PC-9 (cell line): ENCODE measurements at places on chromosomes 4 and X. TPM values are rescaled to one million over a fixed set of nuclear protein-coding genes. Genes with fewer than 3 reads are reported as not detected.

DNA sequence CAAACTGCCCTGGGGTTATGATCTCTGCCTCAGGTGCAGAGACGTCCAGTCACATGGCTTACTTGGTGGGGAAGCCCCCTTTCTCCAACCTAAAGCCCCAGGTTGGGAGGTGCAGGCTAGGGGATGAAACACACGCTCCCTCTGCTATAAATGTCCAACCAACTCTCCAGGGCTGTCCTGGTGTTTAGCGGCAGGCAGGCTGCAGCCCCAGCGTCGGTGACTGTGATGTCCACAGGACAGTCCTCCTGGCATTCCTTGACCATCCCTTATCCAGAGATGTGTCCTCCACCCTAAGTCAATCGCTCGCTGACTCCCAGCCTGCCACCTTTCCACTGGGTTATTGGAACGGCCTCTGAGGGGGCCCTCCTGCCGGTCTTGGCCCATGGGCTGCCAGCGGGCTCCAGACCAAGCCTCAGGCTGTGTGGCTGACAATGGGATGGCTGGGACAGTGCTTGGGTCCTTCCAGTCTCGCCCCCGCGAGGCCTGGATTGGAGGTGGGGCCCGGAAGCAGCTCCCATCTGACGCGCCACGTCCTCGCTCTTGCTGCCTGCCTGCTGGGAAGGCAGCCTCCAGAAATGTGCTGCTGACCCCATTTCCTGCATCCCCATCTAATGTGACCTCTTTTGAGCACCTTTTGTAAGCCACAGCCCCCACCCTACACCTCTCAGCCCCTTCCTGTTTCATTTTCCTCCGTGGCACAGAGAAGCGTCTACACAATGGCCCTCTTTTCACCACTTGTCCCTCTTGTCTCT, 60.8 kb upstream of the ADRA2C start:
- DNase-seq: no peak

GRCh38 chr4:177546745-177547144, 104.5 kb upstream of the AGA start:
- no peak for DNase-seq

- no peak for DNase-seq
Observed at GRCh38 chr4:145819853-145820181, 118.8 kb downstream of the ZNF827 start.

- no peak for DNase-seq
Observed at GRCh38 chr4:139834981-139835391, 169.4 kb downstream of the MGST2 start.

The PAGE4 gene
- not detected in 2 replicates for total RNA-seq

DNA sequence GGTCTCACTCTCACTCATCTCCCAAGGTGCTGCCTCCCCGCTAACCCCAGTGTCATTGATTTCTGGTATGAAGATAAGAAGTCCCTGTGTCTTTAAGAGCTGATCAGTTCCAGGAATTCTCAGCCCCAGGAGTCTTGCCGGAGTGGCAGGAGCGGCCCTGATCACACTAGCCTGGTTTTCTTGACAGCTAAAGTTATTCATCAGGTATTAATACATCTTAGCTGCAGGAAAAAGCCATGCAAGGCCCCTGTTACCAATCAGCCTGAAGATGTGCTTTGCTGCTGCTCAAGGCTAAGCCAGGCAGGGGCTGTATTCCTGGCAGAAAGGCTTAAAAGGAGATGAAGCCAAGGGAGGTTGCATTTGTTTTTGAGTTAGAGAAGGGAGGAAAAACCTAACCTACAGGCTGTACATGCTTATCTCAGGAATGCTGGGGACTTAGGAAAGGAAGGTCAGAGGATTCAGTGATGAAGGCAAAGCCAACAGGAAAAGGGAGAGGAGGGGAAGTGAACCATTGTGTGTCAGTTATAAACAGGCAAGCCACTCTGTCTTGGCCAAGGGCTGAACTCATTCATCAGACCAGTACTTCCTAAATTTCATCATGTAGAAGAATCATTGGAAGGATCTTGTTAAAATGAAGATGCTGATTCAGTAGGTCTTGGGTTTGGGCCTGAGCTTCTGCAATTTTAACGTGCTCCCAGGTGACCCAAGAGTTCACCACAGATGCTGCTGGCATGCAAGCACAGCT, 8.6 kb downstream of the SRPX start:
- DNase-seq: no peak
